Activated CD8-positive, alpha-beta memory T cell treated with anti-CD3 and anti-CD28 coated beads for 36 hours (primary cell): ENCODE measurements at places on chromosomes 16 and 17. TPM values are rescaled to one million over a fixed set of nuclear protein-coding genes. Genes with fewer than 3 reads are reported as not detected.

KRT33B gene
- total RNA-seq: not detected

COX6A2 gene
- total RNA-seq: not detected

GRAP gene
- 6.4 TPM for total RNA-seq

GP1BA gene
- not detected for total RNA-seq

SNN gene
- 6.2 TPM for total RNA-seq

SLFN13 gene
- total RNA-seq: 24.3 TPM

GPR139 gene
- not detected for total RNA-seq

PRSS22 gene
- not detected for total RNA-seq

ASGR1 gene
- total RNA-seq: 1.3 TPM

LUC7L gene
- 70.0 TPM for total RNA-seq

MYH2 gene
- not detected for total RNA-seq

RNF43 gene
- 0.78 TPM for total RNA-seq

MMP25 gene
- total RNA-seq: 1.3 TPM

STH gene
- total RNA-seq: not detected

CDRT15 gene
- total RNA-seq: not detected

FGF11 gene
- total RNA-seq: 2.0 TPM

CHST4 gene
- not detected for total RNA-seq

EPN2 gene
- 11.5 TPM for total RNA-seq

MRPS7 gene
- total RNA-seq: 98.9 TPM

TPSB2 gene
- total RNA-seq: not detected

CTRB1 gene
- not detected for total RNA-seq

SCGB1C2 gene
- not detected for total RNA-seq

MYH8 gene
- not detected for total RNA-seq

KRTAP4-6 gene
- total RNA-seq: not detected

OSGIN1 gene
- 0.65 TPM for total RNA-seq

HYDIN gene
- total RNA-seq: not detected

MFAP4 gene
- total RNA-seq: not detected

KRT39 gene
- not detected for total RNA-seq

KRT34 gene
- total RNA-seq: not detected

MEAK7 gene
- 10.8 TPM for total RNA-seq

EFNB3 gene
- 0.08 TPM for total RNA-seq

SNX20 gene
- total RNA-seq: 26.6 TPM

RUNDC3A gene
- not detected for total RNA-seq

CCDC154 gene
- total RNA-seq: 1.4 TPM

CES5A gene
- total RNA-seq: not detected

CCL1 gene
- 20.3 TPM for total RNA-seq

INCA1 gene
- 0.30 TPM for total RNA-seq

KRTAP2-1 gene
- not detected for total RNA-seq

OR1F1 gene
- not detected for total RNA-seq

TLCD3B gene
- 1.4 TPM for total RNA-seq

KRTAP9-8 gene
- total RNA-seq: not detected

PROCA1 gene
- 3.9 TPM for total RNA-seq

CTRL gene
- 2.7 TPM for total RNA-seq

ITGAX gene
- 5.3 TPM for total RNA-seq

C17orf50 gene
- not detected for total RNA-seq

LITAFD gene
- not detected for total RNA-seq

HS3ST6 gene
- not detected for total RNA-seq

TNFSF12 gene
- 14.4 TPM for total RNA-seq

LHX1 gene
- total RNA-seq: 0.25 TPM

KRTAP16-1 gene
- not detected for total RNA-seq

RAB37 gene
- 1.3 TPM for total RNA-seq

CCR7 gene
- 120 TPM for total RNA-seq

CDH11 gene
- total RNA-seq: not detected

MPHOSPH6 gene
- total RNA-seq: 47.9 TPM

SLC47A1 gene
- total RNA-seq: 0.30 TPM

ARHGAP23 gene
- total RNA-seq: 0.13 TPM

MNT gene
- 22.2 TPM for total RNA-seq

UMOD gene
- total RNA-seq: not detected

TMEM107 gene
- 21.0 TPM for total RNA-seq
